ENCODE measurements at places on chromosomes 1 and 21. TPM values are rescaled to one million over a fixed set of nuclear protein-coding genes. Genes with fewer than 3 reads are reported as not detected.

The SRSF10 gene
- 94.9 TPM for total RNA-seq

The FAM151A gene
- not detected for total RNA-seq

The KCNA2 gene
- 0.04 TPM for total RNA-seq

The SELL gene
- total RNA-seq: 0.29 TPM

The UROD gene
- 49.2 TPM for total RNA-seq

The NKAIN1 gene
- 0.82 TPM for total RNA-seq

The MAN1A2 gene
- total RNA-seq: 9.8 TPM

The STUM gene
- not detected for total RNA-seq

The VANGL1 gene
- 22.7 TPM for total RNA-seq

The RXFP4 gene
- total RNA-seq: not detected

The GJA8 gene
- total RNA-seq: not detected

The UMODL1 gene
- total RNA-seq: not detected

The KRTAP22-1 gene
- not detected for total RNA-seq

The CHRNB2 gene
- total RNA-seq: 0.45 TPM

The PTCH2 gene
- 0.08 TPM for total RNA-seq

The IFNGR2 gene
- 61.6 TPM for total RNA-seq

All from A549 treated with DMSO at 1 μM for 4 hours (cell line).